Activated CD8-positive, alpha-beta T cell treated with anti-CD3 and anti-CD28 coated beads, Interleukin-2, amount 10 ng/mL, durations not matched to agents 7 days and 5 days (primary cell): ENCODE measurements at places on chromosomes 5 and 9. TPM values are rescaled to one million over a fixed set of nuclear protein-coding genes. Genes with fewer than 3 reads are reported as not detected.

DNA sequence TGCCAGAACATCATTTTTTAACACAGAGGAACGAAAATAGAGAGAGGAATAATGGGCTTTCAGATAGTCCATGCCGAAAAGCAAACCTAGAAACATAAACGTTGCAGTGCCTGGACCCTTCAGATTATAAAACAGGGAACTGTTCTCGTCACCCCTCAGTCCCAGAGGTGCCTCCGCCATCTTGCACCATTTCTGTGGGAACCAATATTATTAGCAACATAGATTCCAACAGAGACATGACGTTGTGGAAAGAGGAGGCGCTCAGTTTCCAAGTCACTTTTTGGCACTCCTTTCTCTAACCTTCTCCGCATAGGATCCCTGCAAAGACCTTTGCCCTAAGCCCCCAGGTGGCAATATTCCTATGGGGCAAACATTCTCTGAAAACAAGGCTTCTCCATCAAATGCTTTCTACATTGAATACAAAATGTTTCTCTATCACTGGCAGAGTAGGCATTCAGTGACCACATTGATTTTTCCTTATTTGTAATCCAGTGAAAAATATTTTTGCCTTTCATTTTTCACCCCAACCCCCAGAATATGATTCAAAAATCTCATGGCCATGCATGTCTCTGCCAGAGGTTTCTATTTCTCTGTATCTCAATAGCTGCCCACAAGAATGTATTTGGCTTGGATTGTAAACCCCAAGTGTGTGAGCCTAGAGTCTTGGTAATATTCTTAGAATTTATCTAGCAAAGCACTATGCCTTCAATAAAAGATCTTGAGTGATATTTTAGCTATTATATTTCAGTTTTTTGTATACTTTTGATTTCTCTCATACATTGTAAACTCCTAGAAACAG, 500.8 kb upstream of the WWC1 start:
- no peak for DNase-seq

- DNase-seq = no peak
Observed at GRCh38 chr5:106728208-106728607, 942.5 kb downstream of the EFNA5 start.

DNA sequence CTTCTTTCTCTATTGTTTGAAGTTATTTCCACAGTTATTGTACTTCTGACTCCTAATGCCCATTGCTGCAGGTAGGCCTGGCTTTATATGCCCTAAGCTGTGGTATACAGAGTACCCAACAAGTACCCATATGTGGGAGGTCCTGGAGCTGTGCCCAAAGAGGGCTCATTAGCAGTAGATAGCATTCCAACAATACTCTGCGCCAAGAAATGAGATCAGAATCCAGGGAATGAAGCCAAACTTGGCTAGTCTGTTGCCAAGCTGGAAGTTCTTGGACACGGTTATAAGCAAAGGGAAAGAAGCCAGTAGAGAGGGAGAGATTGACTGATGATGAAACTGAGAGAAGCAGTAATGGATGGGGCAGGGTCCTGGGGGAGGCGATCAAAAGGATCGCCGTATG, 29.7 kb upstream of the FAM169A start:
- no peak for DNase-seq

DNA sequence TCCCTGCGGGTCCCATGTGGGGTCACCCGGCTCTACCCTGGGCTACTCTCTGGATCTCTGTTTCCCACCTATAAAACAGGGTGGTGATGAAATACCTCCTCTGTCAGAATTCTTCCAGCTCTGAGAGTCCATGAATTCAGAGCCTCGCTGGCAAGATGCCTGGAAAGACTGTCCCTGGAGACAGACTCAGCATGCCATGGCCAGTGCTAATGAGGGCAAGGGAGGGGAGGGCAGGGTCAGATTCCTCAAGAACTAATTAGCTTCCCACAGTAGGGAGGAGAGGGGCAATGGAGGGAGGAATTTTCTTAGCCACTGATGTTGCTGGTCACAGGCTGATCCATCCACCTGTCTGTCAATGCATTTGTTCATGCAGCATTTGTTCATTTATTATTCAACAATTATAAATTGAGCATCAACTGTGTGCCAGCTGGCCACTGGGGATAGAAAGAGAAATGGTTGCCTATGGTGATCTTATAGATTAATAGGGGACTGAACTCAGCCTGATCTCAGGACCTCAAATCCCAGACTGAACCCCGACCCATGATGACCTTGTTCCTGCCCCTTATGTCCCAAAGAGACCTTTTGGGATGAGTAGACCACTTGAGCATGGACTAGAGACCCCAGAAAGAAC, 4.7 kb downstream of the SYNPO start:
- no peak for DNase-seq

GRCh38 chr9:137755261-137755927, 122.2 kb upstream of the CACNA1B start:
- no peak for DNase-seq

DNA sequence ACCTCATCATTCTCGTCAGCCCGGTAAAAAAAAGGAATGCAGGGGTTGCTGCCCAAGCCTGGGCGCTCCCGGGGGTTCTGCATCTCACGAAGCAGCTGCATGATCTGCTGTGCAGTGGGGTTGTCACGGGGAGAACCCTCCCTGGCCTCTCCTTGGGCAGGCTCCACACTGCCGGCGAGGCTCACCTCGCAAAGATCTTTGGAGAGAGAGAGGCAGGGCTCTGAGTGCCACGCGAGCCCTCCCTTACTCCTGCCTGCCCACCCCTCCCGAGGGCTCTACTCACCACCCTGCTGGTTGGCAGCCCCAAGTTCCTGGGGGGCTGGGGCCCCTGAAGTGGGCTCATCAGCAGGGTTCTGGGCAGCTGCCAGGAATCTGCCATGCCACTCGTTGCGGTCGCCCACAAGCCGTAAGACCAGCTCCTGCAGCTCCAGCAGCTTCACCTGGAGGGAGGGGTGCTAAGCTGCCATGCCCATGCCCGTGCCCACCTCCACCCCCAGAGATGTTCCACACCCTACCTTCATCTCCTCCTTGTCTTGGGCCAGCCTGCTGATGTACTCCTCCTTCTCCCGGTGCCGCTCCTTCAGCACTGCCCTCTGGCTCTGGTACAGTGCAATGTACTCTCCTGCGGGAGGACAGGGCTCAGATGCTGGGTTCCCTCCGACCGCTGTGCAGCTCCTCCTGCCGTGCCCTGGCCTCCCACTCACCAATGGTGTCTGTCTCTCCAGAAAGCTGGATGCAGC, 18.6 kb downstream of the GOLGA2 start:
- DNase-seq = no peak

DNA sequence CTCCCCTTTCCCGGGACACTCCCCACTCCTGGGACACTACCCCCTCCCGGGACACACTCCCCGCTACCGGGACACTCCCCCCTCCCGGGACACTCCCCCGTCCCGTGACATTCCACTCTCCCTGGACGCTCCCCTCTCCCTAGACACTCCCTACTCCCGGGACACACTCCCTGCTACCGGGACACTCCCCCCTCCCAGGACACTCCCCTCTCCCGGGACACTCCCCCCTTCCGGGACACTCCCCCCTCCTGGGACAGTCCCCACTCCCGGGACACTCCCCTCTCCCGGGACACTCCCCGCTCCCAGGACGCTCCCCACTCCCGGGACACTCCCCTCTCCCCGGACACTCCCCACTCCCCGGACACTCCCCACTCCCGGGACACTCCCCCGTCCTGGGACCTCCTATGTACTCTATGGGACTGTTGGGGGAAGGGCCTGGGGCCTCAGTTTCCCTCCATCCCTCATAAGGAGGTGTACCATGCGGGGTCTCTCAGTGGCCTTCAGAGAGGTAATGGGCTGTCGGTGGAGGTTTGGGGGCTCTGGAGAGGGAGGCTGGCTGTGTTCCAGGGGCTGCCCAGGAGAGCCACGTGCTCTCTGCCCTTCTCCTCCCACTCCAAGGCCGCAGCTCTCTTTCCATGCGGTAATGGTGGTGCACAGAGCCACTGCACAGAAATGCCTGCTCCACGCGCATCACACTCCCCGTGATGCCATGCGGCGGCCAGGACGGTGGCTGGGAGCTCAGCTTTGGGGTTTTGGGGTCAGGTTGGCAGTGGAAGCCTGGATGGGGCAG, 96.2 kb downstream of the RXRA start:
- DNase-seq = no peak

DNA sequence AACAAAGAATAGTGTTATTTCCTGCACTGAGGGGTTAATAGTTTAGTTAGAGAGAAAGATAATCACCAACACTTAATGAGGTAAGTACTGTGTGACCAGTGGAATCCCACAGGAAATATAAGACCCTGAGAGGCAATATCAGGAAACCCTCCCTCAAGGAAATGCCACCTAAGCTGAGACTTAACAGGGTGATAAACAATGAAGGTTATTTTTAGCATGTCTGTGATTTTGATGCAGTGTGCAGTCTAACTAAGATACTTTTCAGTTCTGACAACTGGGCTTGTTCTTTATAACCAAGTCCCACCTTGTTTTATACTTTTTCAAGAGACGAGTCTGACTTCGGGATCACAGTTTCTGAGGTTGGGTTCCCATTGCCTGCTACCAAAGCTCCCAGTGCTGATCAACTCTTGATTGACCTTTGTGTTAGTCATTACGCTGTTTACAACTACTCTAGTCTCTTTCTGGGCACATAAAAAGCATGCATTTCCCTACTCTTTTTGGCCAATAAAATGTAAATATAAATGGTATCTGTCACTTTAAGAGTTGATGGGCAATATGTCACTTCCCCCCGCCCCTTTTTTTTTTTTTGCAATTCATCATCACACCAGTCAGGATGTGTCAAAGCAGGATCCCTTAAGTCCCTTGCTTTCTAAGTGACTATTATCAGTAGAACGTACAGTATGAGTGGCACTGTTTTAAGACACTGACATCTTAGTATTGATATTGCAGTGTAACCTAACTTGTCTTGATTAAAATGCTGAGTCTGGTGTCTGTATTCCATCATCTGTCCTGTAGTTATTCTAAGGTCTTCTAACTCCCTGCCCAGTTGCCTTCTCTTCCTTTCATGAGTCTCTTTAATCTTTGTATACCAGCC, 31.4 kb downstream of the C6 start:
- no peak for DNase-seq

DNA sequence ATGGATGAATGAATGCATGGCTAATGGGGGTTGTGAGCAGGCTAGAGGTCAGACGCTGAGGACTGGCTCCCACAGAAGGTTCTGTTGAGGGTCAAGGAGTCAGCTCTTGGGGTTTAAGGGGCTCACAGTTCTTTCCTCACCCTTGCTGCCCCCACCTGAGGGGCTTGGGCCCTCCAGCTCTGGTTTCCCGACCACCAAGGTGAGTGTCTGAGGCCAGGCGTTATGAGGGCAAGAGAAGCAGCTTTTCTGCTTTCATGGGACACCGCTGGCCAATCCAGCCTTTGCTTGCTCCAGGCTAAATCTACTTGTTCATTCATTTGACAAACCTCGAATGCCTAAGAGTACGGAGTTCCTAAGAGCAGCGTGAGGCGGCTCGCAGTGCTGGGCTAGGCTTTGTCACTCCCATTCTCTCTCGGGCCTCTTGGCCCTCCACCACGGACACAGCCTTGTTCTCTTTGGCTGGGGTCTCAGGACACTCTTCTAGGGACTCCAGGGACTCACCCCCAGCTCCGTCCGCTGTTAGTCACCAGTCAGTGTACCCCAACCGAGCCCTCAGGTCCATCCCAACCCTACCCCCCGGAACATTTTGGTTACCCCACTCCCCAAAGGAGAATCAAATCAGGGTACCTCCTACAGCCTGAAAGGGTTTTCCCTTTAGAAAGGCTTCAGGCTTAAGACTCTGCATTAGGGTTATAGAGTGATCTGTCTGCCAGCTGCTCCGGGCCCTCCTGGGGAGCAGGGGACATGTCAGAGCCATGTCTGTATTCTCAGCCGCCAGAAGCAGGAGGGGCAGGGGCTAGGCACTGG, 210.1 kb upstream of the MVB12B start:
- peak; percentile 3 for DNase-seq

DNA sequence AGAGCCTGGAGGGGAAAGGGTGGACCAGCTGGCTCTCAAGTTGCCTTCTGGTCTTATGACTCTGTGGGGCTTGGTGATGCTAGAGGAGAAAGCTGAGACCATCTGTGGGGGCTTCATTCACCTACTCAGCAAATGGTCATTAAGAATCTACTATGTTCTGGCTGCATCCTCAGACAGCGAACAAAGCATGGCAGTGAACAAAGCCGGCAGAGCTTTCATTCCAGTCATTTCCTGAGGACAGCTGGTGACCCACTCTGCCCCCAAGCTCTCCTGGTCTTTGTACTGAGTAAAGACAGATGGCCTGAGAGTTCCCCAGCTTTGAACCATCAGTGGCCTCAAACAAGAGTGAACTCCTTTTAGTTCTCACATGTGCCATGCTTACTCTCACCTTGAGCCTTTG, 48.0 kb downstream of the FGF1 start:
- no peak for DNase-seq

GRCh38 chr9:129811967-129812363, 9.0 kb downstream of the TOR1B start:
- DNase-seq = no peak

The PTGES gene
- total RNA-seq = not detected

The CDKN2B gene
- 3.1 TPM for total RNA-seq

The GABRA6 gene
- total RNA-seq = not detected
